ENCODE measurements at places on chromosomes 12 and 14.
A peak's percentile ranks its signal among the peaks of the same experiment; 100 is the strongest.

GRCh38 chr12:88579161-88579517 is 1.1 kb downstream of the KITLG start:
- DNase-seq, result no peak

DNA sequence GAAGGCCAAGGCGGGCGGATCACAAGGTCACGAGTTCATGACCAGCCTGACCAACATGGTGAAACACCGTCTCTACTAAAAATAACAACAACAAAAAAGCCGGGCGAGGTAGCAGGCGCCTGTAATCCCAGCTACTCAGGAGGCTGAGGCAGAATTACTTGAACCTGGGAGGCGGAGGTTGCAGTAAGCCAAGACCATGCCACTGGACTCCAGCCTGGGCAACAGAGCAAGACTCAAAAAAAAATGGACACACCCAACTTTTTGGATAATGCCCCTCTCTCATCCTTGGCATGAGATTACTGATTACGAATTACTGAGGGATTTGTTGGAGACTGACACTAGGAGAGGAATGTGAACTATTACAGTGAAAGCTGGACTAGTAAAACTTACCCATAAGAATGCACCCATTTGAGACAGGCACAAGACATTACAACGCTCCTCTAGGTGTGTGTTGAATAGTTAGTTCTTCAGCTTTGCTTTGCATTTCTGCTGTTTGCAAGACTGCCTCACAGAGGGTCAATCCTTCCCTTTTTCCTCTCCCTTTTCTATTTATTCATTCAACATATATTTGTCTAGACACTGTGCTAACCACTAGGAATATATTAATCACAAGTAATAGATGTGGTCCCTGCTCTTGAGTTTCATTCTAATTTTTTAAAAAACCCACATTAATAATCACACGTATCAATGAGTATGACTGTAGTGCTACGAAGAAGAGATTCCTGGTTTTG is 46.0 kb upstream of the OR5AU1 start:
- no peak for DNase-seq

DNA sequence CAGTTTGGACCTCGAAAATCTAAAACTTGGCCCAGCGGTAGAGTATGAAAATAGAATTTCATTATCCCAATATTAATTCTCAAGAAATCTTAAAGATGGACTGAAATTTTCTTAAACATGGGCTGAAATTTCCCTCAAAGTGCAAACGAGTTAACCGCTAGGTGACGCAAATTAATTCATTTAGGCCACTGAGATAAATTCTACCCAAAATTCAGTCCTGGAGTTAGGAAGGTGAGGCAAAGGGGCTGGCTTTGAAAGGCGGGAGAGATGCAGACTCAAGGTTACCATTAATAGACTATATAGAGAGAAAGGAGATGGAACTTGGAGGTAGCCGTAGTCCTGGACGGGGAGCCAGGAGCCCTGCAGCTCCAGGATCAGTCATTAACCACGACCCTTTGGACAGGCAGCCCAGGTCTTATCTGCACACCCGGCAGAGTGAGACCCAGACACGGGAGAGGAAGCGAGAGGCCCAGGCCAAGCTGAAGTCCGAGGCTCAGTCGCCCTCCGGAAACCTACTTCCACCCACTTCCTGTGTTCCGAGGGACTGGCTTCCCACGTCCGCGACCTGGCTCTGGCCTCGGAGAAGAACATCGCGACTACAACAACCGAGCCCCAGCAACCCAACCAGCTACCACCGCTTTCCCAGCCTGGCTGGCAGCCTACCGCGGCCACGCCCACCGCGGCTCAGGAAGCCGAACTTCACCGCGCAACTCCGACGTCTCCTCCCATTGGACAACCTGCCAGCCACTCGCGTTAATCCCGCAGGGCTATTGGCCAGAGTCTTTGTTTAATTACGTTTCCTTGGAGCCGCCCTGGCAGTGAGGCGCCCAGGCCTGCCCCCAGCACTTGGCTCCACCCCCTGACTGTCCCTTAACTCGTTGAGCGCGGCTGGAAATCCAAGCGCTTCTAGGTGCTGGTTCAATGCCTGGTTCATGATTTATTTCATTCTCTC is at the start of gene EFCAB11:
TSS of gene EFCAB11 (minus strand) at position 661 of the 952 bp plus-strand sequence. CDS start at position 591, 70 bp downstream.
- DNase-seq, result peak; percentile 87

DNA sequence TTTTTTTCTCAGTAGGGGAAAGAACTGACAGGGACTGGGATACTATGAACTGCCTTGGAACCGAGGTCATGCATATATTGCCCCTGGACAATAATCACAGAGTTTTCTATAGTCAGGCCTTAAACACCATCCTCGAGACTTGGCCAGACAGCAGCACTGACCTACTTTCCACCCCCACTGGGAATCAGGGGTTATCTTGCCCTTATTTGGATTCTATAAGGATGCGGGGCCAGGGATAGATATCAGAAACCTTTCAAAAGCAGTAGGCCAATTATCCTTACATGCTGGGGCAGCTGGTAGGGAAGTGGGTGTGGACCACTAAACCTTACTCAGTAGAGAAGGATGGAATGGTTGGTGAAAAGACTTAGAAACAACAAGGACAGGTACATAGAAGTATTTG is 2.0 kb downstream of the ZNF219 start:
- DNase-seq, result no peak

GRCh38 chr12:8081251-8081920 is 688 bp upstream of the NECAP1 start:
- no peak for DNase-seq

GRCh38 chr12:120367924-120368788 is 808 bp downstream of the MSI1 start:
- no peak for DNase-seq

GRCh38 chr12:29398495-29398894 is 17.5 kb upstream of the ERGIC2 start:
- DNase-seq, result no peak

DNA sequence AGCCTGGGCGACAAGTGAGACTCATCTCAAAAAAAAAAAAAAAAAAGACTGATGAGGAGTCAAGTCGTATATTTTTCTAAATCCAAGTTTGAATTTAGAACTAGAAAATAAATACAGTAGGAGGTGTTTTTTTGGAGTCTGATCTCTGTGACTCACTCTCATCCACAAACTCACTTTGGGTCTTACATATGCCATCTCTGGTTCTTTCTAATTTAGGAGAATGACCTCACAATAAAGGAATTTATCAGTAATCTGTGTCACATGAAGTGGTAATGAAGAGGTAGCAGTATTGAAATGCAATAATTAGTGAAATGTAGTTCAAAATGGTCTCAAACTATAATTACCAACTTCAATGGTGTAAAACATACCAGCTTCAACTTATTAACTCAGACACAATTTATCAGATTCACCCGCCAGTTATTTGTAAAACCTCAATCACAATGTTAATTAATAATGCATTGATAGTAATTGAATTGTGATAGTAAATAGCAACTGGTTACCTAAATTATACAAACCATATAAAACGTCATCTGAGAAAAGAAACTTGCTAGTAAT is 4.4 kb upstream of the CFL2 start:
- no peak for DNase-seq

GRCh38 chr12:107650977-107651376 is 34.6 kb upstream of the PWP1 start:
- DNase-seq, result no peak

GRCh38 chr12:15697201-15697600 is 92.0 kb downstream of the EPS8 start:
- DNase-seq, result no peak

- no peak for DNase-seq
Observed at GRCh38 chr14:58607131-58607951, 30.4 kb upstream of the DACT1 start.

Measured in stimulated activated CD4-positive, alpha-beta T cell treated with anti-CD3 and anti-CD28 coated beads, Interleukin-1b, Interleukin-23, amount 100 ng/mL, for 1 hour (primary cell).